A549 treated with ZK216348 at 1 μM for 4 hours (cell line): ENCODE measurements at places on chromosomes 1 and 21. TPM values are rescaled to one million over a fixed set of nuclear protein-coding genes. Genes with fewer than 3 reads are reported as not detected.

The LHX4 gene
- 0.27 to 0.39 TPM (median 0.34 TPM) in 5 replicates for total RNA-seq

The PLK3 gene
- total RNA-seq: 9.4 to 22.4 TPM (median 17.4 TPM) in 5 replicates

The SEC16B gene
- 0.43 to 1.1 TPM (median 0.79 TPM) in 5 replicates for total RNA-seq

The OR2W3 gene
- total RNA-seq: not detected in 5 replicates

The MYOC gene
- total RNA-seq: 0.06 TPM in 1 of 5 replicates, not detected in the others

The KCNC4 gene
- 2.4 to 5.0 TPM (median 3.8 TPM) in 5 replicates for total RNA-seq

The TESK2 gene
- 0.09 to 0.33 TPM (median 0.13 TPM) in 5 replicates for total RNA-seq

The PPP1R12B gene
- total RNA-seq: 1.1 to 3.4 TPM (median 2.3 TPM) in 5 replicates

The UBE2Q1 gene
- total RNA-seq: 53.8 to 71.6 TPM (median 67.6 TPM) in 5 replicates

The ELF3 gene
- total RNA-seq: 176 to 238 TPM (median 207 TPM) in 5 replicates

The SLC2A5 gene
- 0.13 to 0.48 TPM (median 0.25 TPM) in 4 of 5 replicates, not detected in the other for total RNA-seq

The MIXL1 gene
- total RNA-seq: 0.13 TPM in 1 of 5 replicates, not detected in the others

The CDC7 gene
- 5.0 to 6.5 TPM (median 5.7 TPM) in 5 replicates for total RNA-seq

The NBPF10 gene
- total RNA-seq: 0.55 to 0.85 TPM (median 0.67 TPM) in 5 replicates

The SPRR1A gene
- not detected in 5 replicates for total RNA-seq

The AMPD1 gene
- 0.32 TPM in 1 of 5 replicates, not detected in the others for total RNA-seq

The CYP2J2 gene
- 0.08 TPM in 1 of 5 replicates, not detected in the others for total RNA-seq

The ALX3 gene
- total RNA-seq: not detected in 5 replicates

The SH2D5 gene
- 12.2 to 17.6 TPM (median 14.5 TPM) in 5 replicates for total RNA-seq

The FGR gene
- 0.07 TPM in 1 of 5 replicates, not detected in the others for total RNA-seq
